Activated CD4-positive, alpha-beta memory T cell treated with anti-CD3 and anti-CD28 coated beads for 36 hours (primary cell): ENCODE measurements at places on chromosomes 5 and 9. TPM values are rescaled to one million over a fixed set of nuclear protein-coding genes. Genes with fewer than 3 reads are reported as not detected.

GRCh38 chr5:135140446-135141204, 106.6 kb upstream of the PITX1 start:
- H3K36me3 ChIP-seq: no peaks in the 10 kb centered on the region
- H3K4me1 ChIP-seq: no peaks in the 10 kb centered on the region
- peaks cover 2% of the 10 kb centered on the region for H3K27me3 ChIP-seq
- H3K27ac ChIP-seq: no peak overlapping the region
- DNase-seq: no peak
- no peak overlapping the region for H3K4me3 ChIP-seq

GRCh38 chr5:178332210-178332641, 99.6 kb upstream of the PHYKPL start:
- no peaks in the 10 kb centered on the region for H3K36me3 ChIP-seq
- H3K4me1 ChIP-seq: peaks cover 4% of the 10 kb centered on the region
- no peak overlapping the region for H3K4me3 ChIP-seq
- H3K27ac ChIP-seq: no peak overlapping the region

GRCh38 chr9:131500939-131501541, 1.7 kb upstream of the POMT1 start:
- DNase-seq: peak; percentile 82
- H3K27ac ChIP-seq: peak overlapping the region; percentile 87
- peaks cover 50% of the 10 kb centered on the region for H3K4me1 ChIP-seq
- peak overlapping the region; percentile 55 for H3K4me3 ChIP-seq
- H3K36me3 ChIP-seq: peaks cover 7% of the 10 kb centered on the region
- H3K27me3 ChIP-seq: no peaks in the 10 kb centered on the region

GRCh38 chr5:118557251-118557661, 431.1 kb downstream of the DTWD2 start:
- H3K36me3 ChIP-seq: no peaks in the 10 kb centered on the region
- H3K4me3 ChIP-seq: no peak overlapping the region
- no peaks in the 10 kb centered on the region for H3K4me1 ChIP-seq

DNA sequence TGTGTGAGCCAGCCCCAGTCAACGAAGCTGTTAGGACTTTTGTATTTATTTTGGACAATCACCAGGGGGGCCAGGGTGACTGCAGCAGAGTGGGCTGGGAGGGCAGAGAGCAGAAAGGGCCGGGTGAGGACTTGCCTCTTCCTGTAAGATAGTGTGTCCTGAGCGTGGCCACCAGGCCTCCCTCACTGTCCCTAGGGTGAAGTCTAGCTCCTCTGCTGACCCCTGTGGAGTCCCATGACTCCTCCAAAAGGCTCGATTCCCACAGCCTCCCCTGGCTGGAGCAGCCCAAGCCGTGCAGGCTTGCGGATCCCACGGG, 147.8 kb downstream of the RXRA start:
- no peak for DNase-seq
- H3K27ac ChIP-seq: no peak overlapping the region
- H3K4me3 ChIP-seq: no peak overlapping the region

GRCh38 chr9:36742264-36742663, 169.6 kb downstream of the MELK start:
- H3K36me3 ChIP-seq: no peaks in the 10 kb centered on the region
- H3K4me3 ChIP-seq: no peak overlapping the region

PAXX gene
- total RNA-seq: 71.2 TPM
